ENCODE measurements at places on chromosomes 12 and 14.

GRCh38 chr12:92145481-92145730, 240 bp downstream of the BTG1 start:
- no peak for DNase-seq

DNA sequence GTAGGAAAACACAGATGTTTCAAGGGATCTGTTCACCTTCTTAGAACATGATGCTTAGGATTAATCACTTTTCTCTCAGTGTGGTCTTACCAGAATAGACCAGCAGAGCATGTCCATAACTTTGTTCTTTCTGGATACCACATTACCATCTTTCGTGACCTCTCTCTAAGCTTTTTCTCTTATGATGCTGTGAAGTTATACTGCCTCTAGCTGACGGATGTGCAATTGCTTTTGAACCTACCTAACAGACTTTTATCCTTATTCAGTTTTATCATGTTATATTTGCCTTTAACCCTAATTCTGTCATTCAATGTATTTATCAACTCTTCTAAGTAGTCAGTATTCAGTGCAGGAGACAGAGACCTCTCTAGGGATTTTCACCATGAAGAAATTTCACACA, 246.7 kb downstream of the DACT1 start:
- DNase-seq = no peak

DNA sequence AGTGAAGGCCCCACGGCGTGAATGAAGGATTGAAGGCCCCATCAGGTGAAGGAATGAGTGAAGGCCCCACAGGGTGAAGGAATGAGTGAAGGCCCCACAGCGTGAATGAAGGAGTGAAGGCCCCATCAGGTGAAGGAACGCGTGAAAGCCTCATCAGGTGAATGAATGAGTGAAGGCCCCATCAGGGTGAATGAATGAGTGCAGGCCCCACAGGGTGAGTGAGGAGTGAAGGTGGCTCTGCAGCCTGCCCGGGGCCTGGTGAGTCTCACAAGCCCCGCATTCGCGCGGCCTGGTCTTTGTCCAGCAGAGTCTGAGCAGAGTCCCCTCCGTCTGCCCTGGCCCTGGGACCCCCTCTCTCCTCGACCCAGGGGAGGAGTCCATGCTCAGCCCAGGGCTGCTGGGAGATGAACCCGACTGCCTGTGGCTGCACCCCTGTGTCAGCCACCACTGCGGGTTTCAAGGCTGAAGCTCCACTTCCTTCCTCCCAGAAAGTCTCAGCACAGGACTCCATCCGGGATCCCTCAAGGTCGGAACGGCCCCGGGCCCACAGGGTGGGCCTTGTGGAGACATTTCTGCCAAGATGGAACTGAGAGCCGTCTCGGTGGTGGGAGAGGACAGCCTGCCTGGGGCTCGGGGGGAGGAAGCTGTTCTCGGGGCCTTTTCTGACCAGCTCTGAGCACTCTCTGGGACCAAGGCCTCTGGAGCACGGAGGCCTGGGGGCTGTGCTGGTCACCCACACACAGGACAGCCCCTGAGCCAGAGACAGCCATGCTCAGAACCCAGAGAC, 37.4 kb upstream of the TMEM179 start:
- no peak for DNase-seq

DNA sequence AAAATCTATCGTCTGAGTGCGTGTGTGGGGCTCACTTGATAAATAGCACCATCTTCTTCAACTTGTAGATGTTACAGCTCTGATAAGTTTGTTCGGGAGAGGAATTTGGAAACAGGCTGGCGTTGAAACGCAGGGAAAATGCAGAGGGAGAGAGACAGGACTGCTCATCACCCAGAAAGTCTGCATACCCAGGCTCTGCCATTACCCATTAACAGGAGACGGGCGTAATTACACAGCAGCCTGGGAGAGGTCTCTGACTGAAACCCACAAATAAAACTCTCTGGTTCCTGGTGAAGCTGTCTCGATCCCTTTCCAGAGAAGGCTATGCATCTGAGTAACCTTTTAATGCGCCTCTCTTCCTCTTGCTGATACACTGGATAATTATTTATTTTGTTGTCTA, 547.3 kb downstream of the BCL11B start:
- DNase-seq = no peak

Data from SK-N-MC (cell line).